ENCODE measurements at places on chromosomes 5 and 9.

- DNase-seq: no peak
Measured at GRCh38 chr9:78207319-78207718, 28.6 kb upstream of the CEP78 start.

- no peak for DNase-seq
Measured at GRCh38 chr5:41763574-41763973, 106.7 kb downstream of the OXCT1 start.

- DNase-seq: no peak
Measured at GRCh38 chr9:93900971-93901861, 53.9 kb downstream of the BARX1 start.

DNA sequence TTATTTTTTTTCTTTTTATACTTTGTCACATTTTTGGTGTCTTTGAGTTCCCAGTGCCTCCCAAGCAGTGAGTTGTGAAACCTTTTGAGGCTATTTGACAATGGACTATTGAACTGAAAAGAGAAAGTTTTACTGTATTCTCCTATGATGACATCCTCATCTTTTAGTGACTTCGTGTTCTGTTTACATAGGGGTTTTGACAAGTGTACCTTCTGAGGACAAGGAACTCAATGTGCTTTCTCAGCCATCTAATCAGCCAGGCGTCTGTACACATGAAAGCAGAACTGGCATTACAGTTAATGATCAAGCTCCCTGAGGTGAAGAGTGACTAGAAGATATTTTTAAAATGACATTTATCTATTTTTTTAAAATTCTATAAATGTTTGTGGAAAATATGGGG is 175.5 kb downstream of the ANXA1 start:
- DNase-seq: no peak

DNA sequence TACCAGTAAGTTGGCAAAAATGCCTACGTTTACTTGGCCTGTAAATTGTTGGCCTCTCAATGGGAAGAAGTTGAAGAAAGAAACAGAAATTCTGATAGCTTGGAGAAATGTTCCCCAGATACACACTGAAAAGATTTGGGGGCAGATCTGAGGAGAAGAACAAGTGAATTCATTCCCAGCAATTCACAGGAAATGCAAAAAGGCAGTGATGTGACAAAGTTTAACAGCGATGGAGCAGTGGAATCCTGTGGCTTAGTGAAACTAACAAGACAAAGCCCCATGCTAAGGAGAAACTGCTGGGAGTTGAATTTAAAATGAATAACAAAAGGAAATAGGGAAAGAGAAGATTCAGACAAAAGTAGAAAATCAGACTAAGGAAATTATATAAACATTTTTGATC is 213.2 kb upstream of the EDIL3 start:
- no peak for DNase-seq

- DNase-seq: no peak
Measured at GRCh38 chr5:112143690-112144089, 275.4 kb downstream of the EPB41L4A start.

DNA sequence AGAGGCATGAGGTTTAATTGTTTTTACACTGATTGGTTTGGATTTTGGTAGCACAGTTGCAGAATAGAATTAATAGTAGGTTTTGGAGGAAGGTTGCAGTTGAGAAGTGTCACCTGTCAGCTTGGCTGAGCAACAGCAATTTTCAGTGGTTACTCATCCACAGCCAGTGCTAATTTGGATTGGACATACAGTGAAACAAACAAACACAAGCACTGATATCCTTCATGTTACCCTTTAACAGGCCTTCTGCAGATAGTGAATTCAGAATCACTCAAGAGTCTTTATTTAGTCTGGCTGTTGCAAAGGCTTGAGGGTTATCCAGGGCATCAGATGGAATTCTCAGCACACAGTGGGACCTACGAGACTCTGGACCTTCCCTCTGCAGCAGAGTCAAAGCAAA is 31.8 kb upstream of the POU4F3 start:
- no peak for DNase-seq

DNA sequence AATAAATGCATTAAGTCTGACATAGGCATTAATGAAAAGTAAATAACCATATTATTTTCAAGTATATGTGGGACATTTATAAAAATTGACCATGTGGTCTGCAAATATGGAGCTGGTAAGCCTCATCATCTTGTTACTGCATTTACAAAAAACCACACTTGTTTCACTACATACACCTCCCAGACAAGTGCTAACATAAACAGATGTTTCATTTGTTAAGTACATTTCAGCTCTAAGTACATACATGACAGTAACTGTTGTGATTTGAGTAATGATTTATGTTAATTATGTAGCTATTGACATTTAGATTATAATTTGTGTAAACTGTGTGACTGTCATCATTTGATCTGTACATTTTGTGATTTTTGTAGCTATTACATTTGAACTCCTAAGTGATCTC is 13.9 kb downstream of the IDNK start:
- DNase-seq: no peak

DNA sequence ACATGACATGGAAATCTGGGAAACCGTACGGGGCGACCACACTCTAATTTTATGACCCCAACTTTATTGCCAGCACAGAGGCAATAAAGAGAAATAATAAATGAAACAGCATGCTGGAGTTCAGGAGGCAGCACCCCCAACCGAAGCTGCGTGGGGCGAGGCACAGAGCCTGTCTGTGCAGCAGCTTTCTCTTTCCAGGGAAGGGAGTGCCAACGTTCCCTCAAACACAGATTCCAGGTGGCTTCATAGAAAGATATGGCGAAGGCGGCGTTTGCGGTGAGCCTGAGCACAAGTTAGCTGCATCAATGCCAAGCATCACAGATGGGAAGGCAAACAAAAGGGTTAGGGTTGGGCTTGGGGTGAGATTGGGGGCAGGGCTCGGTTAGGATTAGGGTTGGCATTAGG is 114.8 kb downstream of the HSD17B3 start:
- DNase-seq: no peak

- no peak for DNase-seq
Measured at GRCh38 chr9:3215658-3216057, 310.1 kb downstream of the RFX3 start.

GRCh38 chr9:82781921-82782392 is 281.0 kb downstream of the RASEF start:
- DNase-seq: no peak
